ENCODE measurements at places on chromosomes 4 and X.
A peak's percentile ranks its signal among the peaks of the same experiment; 100 is the strongest.

- DNase-seq = peak; percentile 41
Measured at GRCh38 chrX:103685396-103685795, 1.1 kb downstream of the MORF4L2 start.

DNA sequence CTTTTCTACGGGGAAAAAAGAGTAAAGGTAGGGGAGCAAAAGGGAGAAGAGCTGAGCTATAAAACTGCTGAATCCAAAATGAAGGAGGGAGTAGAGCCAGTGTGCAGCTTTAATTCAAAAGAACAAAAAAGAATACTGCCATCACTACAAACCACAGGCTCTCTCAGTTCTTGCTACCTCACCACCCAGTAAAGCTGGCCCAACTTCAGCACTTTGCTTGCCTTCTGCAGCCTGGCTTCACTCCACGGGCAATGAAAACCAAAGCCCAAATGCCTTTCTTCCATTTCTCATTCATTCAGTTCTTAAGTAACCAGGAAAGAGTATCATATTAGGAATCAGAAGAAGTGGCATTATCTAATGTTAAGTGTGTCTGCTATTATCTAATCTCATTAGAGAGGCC, 376.8 kb downstream of the BCOR start:
- DNase-seq = no peak

- peak; percentile 32 for DNase-seq
Measured at GRCh38 chr4:88690355-88690754, 7.3 kb downstream of the NAP1L5 start.

DNA sequence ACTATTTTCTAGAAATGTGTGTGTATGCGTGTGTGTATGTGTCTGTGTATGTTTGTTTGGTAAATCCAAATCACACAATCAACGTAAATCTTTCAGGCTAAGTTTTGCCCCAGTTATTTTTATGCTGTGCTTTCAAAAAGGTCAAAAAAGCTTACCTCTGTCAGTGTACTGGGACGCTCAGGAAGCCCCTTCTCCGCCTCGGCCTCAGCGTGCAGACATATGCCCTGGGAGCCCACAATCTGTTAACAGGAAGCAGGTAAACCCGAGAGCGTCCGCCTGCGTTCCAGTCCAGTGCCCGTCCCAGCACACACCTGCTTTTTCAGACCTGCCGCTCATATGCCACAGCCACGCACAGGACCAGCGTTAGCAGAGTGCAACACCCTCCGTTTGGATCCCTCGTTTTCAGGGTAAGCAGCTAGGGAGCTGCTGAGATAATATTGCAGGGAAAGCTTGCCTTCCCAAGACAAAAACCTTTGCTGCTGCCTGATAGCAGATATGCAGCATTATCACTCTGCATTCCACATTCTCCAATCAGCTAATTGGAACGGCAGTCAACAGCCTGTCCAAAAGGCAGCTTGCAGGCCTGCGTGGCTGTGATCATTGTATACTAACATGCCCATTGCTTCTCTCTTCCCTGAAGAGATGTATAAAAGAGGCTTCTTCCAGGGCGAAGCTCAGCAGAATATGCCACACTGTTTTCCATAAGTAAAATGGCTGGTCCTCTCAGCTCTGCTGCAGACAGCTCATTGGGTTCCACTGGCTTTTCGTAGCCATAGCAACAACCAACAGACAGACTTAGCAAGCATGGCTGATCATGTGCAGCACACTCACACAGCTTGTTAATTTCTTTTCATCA, at the start of gene SORBS2:
Gene SORBS2, minus strand, starts transcription at position 686 of the 856 bp plus-strand sequence. CDS start 121,623 bp downstream, outside the sequence.
- peak; percentile 3 for DNase-seq

DNA sequence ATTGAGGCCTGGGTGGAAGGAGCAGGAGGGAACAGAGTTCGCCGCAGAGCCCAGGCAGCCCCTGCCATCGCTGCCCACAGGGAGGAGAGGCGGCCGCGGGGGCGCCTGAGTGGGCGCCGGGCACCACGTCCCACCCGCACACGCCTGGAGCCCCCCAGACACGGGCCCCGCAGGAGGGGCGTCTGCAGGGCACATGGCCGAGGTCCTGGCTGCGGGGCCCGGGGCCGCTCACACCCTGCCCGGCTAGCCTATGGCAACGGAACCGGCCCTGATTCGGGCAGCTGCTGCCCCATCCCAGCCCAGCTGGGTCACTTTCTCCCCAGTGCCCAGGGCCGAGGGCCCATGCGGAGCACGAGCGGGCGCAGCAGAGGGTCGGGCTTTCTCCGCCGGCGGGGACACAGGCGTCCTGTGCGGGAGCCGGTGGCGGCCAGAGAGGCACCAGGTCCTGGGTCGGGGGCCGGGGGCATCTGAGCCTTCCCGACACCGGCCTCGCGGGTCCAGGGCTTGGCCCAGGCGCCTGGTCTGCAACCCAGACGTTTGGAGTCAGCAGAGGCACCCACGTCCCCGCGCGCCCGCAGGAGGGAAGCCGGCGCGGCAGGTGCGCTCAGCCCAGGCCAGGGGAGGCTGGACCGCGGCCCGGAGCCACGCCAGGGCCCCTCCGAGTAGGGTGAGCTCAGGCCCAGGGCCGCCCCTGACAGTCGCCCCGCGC, 91.2 kb downstream of the FAM53A start:
- DNase-seq = no peak

GRCh38 chr4:48129307-48130014, 4.6 kb downstream of the TXK start:
- DNase-seq = peak; percentile 66

GRCh38 chr4:6048537-6048936, 30.3 kb upstream of the C4orf50 start:
- no peak for DNase-seq

DNA sequence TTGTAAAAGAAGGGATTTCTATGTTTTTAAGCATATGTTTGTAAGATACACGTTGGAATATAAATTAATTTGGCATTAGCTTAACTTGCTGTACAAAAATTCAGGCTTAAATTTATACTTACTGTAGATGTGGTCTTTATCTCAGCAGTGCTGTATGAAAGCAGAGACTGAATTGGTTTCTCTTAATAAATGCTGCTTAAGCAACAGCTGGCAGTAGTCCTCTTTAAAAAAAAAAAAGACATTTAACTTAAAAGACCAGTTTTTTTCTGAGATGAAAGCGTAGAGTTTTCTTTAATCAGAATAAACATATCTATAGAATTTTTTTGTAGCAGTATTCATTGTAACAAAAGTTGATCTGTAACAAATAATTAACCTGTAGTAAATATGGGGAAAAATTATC, 124.6 kb downstream of the RAP1GDS1 start:
- no peak for DNase-seq

GRCh38 chr4:128241425-128241913, 46.1 kb downstream of the PGRMC2 start:
- no peak for DNase-seq

- no peak for DNase-seq
Measured at GRCh38 chr4:155489271-155489670, 112.5 kb upstream of the MAP9 start.

GRCh38 chrX:132257116-132257515, 37.9 kb upstream of the RAP2C start:
- no peak for DNase-seq

GRCh38 chrX:17606231-17606630, 131.1 kb upstream of the SCML1 start:
- DNase-seq = no peak

DNA sequence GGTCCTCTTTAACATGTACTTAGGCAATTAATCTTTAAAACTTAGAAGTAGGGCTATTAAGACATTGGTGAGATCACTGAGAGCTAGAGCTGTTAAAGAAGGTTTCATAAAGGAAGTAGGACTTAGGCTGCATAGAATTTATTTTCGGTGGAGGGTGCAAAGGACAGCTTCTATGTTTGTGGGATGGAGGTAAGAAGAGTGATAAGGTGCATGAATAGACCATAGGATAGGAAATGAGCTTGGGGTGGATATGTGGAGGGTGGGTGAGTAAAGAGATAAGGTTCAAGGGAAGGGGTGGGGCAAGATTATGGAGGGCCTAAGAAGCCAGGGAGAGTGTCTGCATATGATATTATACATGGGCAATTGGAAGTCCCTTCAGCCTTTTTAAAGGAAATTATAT, 15.9 kb downstream of the RTL9 start:
- DNase-seq = peak; percentile 86

DNA sequence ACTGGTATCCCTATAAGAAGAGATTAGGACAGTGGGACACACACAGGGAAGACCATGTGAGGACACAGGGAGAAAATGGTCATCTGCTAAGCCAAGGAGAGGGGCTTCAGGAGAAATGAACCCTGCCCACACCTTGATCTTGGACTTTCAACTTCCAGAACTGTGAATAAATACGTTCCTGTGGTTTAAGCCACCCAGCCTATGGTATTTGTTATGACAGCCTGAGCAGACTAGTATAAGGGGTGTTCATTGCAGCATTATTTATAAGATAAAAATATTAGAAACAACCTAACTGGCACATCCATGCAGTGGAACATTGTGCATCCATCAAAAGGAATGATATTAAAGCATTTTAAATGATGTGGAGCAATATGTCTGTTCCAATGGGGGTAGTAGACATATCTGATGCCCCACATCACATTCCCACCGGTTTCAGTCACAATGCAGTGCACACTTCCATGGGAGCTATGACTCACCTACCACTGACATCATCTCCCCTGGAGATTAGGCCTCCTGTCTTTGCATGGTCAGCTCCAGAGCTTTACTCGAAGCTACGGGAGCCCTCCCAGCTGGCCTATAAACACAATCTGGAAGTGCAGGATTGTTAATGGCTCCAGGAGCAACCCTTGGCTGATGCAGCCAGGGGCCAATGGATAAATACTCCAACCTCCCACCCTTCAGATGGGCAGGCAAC, 38.9 kb upstream of the MAMLD1 start:
- DNase-seq = no peak

GRCh38 chrX:151790481-151791160, 56.1 kb downstream of the CNGA2 start:
- no peak for DNase-seq

DNA sequence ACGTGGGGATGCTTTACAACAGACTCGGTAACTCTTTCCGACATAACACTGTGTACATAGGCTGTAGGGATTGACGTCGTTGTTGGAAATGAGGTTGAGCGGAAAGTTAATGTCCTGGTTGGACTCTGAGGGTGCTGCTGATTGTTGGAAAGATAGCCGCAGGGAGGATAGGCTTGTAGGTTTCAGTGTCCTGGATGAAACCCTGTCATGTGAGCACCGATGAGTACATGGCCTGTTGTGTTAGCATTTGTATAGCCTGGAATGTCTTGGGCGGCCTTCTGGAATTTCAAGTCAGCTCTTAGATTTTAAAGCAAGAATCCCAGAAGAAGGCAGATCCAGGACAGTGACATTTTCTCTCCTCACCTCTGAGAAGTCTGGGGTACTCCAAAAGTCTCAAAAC, 63.3 kb downstream of the TBC1D14 start:
- no peak for DNase-seq

DNA sequence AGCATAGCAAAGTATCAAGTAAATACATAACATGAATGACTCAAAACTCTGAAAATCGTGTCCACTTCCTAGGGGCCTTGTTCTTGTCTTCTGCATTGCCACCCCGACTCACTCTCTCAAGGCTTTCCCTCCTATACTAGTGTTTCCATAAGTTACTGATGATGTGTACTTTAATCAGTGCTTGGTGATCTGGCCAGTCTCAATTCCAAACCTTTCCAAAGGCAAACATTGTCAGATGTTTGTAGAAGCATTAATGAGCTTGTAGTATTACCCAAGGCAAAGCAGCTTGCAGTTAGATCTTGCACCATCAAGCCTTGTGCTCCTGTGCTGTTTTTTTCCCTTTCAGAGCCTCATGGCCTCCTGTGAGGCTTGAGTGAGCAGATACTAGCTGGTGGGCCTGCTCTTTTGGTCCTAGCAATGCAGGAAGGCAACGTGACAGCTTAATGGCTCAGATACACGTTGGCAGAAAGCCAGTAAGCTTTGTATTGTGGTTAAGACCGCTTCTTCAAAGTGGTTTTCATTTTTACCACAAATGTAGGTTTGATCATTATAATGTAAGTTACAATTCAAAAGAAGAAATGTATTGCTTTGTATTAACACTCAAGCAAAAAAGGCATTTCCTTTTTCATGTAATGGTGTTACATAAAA, 51.8 kb downstream of the RBPJ start:
- peak; percentile 96 for DNase-seq

DNA sequence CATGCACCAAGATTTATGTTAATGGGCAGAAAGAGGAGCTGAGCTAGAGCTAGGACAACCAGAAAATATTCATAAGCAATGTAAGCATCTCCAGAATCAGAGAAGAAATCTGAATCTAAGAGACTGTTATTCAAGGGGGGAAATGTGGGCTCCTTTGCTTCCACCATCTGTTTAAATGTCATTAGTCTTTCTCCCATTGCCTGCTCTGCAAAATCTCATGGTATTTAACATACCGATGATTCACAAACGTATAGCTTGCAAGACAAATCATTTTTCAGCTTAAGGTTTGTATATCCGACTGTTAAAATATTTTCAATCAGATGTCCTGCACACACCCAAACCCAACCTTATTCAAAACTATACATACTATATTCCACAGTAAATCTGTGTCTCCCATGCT, 133.4 kb upstream of the TACR3 start:
- DNase-seq = no peak

DNA sequence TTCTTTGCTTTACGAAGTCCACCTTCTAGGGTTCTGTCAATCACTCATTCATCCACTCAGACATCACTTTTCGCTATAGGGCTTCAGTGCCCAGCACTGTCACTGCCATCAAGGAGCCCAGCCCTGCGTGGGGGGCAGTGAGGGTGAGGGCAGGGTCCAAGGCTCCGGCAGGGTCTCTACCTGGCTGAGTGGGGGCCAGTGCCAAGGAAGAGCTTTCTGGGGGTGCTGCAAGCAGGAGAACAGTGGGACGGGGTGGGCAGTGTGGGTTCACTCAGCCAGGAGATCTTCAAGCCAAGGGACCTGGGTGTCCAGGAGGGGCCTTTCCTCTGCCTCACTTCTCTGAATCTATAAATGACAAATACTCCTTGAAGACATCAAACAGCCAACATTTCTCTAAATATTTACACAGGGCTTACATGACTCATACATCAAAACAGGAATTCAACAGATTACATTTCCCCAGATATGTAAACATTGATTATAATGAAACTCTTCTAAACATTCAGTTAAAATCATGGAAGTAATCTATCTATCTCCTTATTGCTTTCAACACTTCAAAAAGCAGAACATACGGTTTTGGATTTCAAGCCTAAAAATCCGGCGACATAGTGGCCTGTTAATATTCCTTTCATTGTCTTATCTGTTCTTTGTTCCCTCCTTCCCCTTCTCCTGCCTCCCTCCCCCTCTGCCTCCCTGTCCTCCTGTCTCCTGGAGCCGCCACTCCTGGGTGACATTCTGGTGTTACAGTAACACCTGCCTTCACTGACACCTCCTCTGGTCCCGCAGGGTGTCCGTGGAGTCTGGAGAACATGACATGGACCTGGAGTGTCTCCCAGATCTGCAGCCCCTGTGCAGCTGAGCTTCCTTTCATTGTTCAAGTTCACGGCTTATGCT, 94.4 kb upstream of the ADRA2C start:
- DNase-seq = no peak

DNA sequence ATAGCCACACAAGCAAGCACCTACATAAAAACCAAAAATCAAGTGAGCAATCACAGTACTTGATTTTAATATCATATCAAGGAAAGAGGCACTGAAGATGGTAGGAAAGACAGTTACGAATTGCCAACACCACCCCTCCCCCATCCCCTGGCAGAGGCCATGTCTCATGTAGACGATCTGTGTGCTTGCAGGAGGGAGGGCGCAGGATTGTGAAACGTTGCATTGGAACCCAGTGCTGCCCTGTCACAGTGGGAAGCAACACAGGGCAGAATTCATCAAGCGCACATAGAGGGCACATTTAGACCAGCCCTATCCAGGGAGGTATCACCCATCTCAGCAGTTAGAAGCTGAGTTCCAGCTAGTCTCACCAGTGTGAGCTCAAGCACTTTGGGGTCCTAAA, 359.8 kb downstream of the DMD start:
- no peak for DNase-seq
